HFFc6 (cell line): ENCODE measurements at places on chromosomes 11 and 22.
A peak's percentile ranks its signal among the peaks of the same experiment; 100 is the strongest.

DNA sequence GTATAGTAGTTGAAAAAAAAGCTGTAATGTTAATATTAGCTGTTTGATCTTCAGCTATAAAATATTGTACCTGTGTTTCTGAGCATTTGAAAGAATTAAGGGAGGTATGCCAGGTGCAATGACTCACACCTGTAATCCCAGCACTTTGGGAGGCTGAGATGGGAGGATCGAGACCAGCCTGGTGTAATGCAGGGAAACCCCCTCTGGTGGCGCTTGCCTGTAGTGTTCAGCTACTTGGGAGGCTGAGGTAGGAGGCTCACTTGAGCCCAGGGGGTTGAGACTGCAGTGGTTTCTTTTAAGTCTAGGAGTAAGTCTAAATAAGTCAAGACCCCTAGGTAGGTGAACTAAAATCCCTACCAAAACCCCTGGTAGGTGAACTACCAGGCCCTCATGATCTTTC, 37.1 kb downstream of the TAF1D start:
- no peak for DNase-seq

- DNase-seq: peak; percentile 39
Observed at GRCh38 chr11:46914363-46914762, 4.0 kb downstream of the LRP4 start.

DNA sequence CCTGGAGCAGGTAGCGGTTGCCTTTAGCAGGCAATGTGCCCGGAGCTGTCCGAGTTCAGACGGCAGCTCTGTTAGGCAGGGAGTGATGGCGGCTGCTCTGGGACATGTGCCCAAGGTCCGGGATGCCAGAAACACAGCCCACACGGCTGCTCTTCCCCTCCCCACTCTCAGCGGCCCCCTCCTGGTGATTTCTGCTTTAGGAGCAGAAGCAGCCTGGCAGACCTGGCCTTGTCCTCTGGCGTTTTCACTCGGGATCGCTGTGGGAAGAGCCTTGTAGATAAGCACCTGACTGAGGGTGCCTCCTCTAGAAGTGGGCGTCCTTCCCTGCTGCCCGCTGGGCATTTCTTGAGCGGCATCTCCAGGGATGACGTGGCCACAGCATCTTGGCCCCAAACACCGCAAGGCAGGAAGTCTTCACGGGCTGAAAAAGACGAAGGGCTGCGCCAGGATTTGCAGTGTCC, 392.2 kb downstream of the TBC1D22A start:
- DNase-seq: no peak

- peak; percentile 12 for DNase-seq
Observed at GRCh38 chr11:15180212-15180792, 65.6 kb downstream of the INSC start.

DNA sequence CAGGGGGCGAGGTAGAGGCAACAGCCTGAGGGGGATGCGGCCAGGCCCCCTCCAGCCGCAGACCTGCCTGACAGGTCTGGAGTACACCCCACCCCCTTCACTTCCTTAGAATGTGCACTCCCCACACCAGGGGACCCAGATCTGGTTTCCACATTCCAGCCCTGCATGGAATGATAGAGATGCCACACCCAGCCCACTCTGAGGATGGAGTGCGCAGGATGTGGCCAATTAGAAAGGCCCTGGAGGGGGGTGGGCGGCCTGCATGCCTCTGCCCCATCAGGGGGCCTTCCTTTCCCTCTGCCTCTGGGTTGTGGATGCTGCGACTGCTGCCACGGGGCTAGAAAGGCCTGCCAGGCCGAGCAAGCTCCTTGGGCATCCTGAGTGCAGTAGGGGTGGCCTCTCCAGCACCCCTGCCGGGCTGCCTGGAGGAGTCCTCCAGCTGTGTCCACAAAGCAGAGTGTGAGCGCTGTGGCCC, 28.2 kb upstream of the MGAT3 start:
- DNase-seq: no peak
